Activated CD4-positive, alpha-beta T cell treated with anti-CD3 and anti-CD28 coated beads for 24 hours (primary cell): ENCODE measurements at places on chromosomes 16 and 17.

GRCh38 chr17:67855504-67856324 is 30.4 kb downstream of the BPTF start:
- DNase-seq: no peak

GRCh38 chr17:68019336-68019674 is 16.2 kb upstream of the KPNA2 start:
- DNase-seq: no peak

GRCh38 chr16:27840311-27841060 is 223.0 kb downstream of the GSG1L start:
- DNase-seq: no peak

- no peak for DNase-seq
Observed at GRCh38 chr16:16095646-16096045, 127.6 kb downstream of the ABCC6 start.
